Suppressor macrophage (primary cell): ENCODE measurements at places on chromosomes 12 and 14.

DNA sequence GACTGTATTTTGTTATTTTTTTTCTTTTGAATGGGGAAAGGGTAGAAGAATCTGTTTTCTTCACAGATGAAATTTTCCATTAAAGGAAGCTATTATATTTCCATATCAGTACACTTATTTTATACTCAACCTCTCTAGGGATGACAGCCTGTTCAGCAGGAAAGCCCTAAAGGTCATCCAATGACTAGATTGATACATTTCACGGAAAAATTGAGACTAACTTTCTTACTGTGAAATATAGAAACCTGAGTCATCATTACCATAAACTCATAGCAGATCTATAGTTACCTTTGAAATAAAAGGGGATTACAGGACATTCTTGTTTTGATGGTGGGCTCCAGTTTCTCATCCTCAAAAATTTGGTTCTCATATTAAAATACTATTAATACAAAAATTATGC is 36.1 kb upstream of the PTCSC3 start:
- DNase-seq: no peak

DNA sequence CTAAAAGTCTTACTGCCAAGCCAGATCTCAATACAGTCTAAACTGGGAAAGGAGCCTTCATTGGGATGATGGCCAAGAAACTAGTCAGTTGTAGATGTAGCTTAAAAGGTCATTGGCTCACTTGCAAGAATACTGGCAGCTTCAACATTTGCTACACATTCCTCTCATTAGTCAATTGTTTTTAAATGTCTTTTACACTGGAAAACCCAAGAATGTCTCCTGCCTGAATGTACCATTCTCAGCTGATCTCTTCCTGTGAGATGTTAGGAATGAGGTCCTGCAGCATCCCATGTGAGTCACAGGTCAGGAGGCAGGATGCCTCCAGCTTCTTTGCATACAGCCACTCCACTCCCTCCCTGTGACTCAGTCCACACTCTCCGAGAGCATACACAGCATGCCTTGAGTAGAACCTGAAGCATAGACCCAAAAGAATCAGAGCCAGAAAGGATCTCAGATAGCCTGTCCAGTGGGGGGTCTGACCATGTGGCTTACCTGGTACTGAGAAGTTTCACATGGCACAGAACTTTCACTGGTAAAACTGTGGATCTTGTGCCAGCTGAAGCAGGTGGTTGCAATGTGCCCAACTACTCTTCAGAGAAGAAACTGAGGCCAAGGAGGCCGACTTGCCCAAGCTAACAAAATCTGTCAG is 56.0 kb upstream of the HECTD1 start:
- DNase-seq: peak; percentile 82

GRCh38 chr12:103802586-103802886 is 38.5 kb downstream of the NT5DC3 start:
- no peak for DNase-seq

GRCh38 chr12:89861086-89861485 is 152.4 kb upstream of the ATP2B1 start:
- DNase-seq: peak; percentile 43

- no peak for DNase-seq
These were observed 12.4 kb upstream of the DPF3 start for GRCh38 chr14:72906316-72906715.

DNA sequence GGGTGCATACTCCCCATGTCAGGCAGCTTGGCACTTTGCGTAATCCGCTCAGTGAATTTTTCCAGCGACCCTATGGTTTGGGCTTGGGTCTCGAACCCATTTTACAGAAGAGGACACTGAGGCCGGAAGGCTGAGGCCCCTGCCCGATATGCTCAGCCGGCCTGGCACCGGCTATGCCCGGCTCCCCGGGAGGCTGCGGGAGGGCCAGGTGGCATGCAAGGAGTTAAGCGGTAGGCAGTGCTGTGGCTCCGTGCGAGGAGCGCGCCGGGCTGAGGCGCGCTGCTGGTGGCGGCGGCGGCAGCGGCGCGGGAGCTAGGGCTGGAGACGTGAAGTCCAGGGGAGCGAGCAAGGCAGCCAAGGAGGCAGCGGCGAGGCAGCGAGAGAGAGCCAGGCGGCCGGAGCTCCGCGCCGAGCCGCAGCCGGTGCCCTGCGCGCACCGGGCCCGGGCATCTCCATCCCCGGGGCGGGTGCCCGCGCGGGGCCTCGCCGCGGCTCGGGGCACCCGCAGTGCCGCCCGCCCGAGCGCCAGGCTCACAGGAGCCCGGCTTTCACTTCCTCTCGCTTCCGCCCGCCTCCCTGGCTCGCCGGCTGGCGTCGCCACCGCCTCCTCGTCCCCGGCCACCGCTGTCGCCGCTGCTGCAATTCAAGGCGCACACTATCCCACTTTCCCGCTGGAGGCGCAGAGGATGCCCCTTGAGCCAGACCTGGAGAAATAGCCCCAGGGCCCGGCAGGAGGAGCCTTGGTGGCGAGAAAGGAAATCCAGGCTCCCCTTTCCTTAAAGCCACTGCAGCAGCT is at the start of gene WSCD2:
Gene WSCD2 (plus strand): TSS at position 272 of the 796 bp plus-strand sequence. CDS start 66,545 bp downstream, outside the sequence.
- DNase-seq: peak; percentile 88

- peak; percentile 85 for DNase-seq
These were observed 16.5 kb downstream of the SELPLG start for GRCh38 chr12:108616941-108617858.

DNA sequence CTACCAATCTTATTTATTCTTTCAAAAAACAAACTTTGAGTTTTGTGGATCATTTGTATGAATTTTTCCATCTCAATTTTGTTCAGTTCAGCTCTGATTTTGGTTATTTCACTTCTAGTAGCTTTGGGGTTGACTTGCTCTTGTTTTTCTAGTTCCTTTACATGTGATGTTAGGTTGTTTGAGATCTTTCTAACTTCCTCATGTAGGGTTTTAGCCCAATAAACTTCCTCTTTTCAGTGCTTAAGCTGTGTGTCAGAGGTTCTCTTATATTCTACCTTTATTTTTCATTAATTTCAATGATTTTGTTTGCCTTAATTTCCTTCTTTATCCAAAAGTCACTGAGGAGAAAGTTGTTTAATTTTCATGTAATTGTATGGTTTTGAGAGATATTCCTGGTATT is 860.4 kb upstream of the FBXO33 start:
- DNase-seq: no peak

- no peak for DNase-seq
These were observed 59.6 kb downstream of the NELL2 start for GRCh38 chr12:44816446-44817017.

DNA sequence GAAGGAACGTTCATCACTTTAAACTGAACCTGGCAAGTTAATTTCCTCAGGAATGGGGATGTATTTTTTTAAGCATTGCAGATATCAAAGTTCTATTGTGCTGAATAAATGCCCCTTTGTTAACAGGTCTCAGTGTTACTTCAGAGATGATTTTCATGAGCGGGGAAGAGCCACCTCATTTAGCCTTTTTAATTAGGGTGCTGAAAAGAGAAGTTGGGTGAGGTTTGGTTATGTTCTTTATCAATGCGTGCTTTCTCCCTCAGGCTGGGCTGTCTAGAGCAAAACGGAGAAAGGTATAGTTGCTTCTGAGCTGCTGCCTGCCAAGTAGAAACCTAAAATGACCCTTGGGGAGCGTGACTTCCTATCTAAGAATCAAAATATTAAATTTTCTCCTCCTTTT is 8.0 kb upstream of the HIP1R start:
- DNase-seq: no peak

DNA sequence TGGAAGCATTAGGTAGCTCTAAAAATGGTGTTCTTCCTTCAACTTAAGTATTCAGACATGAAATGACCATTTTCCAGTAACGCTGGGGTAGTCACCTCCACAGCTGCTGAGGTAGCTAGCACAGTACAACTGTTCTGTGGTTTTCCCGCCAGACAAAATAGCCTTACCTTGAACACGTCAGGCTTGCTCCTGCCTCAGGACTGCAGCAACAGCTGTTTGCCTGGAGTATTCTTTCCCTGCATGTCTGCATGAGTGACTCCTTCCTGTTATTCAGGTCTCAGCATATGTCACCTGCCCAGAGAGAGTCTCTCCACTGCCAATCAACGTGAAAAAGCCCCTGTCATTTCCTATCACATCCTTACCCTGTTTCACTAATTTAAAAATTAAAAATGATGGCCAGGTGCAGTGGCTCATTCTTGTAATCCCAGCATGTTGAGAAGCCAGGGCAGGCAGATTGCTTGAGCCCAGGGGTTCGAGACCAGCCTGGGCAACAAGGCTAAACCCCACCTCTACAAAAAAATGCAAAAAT is 37.9 kb downstream of the WDR89 start:
- DNase-seq: no peak

GRCh38 chr14:69193721-69194120 is 2.4 kb downstream of the EXD2 start:
- no peak for DNase-seq

GRCh38 chr12:112794721-112795486 is 3.4 kb downstream of the RPH3A start:
- no peak for DNase-seq

- DNase-seq: no peak
These were observed 75.3 kb upstream of the CEP83 start for GRCh38 chr12:94534774-94535509.

- DNase-seq: no peak
These were observed 176.7 kb downstream of the NUAK1 start for GRCh38 chr12:105961821-105962671.

DNA sequence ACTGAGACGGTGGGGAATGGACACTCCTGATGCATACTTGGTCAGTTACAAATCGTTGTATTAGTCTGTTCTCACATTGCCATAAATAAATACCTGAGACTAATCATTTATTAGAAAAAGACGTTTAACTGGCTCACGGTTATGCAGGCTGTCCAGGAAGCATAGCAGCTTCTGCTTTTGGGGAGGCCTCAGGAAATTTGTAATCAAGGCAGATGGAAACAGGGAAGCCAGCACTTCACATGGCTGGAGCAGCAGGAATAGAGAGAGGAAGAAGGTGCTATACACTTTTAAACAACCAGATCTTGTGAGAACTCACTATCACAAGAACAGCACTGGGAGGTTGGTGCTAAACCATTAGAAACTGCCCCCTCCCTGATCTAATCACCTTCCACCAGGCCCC is 418.2 kb downstream of the FLRT2 start:
- DNase-seq: peak; percentile 80

DNA sequence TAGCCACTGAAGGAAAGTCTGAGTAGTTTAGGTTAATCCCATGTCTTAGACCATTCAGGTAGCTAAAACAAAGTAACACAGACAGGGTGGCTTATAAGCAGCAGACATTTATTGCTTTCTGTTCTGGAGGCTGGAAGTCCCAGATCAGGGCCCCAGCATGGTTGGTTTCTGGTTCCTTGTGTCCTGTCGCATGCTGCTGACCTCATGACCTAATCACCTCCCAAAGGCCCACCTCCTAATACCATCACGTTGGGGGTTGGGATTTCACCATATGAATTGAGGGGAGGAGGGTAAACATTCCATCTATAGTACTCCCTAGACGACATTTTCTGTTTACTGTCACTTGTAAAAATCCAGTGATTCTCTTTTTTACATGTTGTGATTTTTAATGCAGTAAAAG is 148.6 kb downstream of the FBXL14 start:
- DNase-seq: no peak

GRCh38 chr12:26130728-26131127 is 5.9 kb upstream of the BHLHE41 start:
- DNase-seq: peak; percentile 76

GRCh38 chr14:68663385-68664076 is 129.3 kb downstream of the ZFP36L1 start:
- DNase-seq: peak; percentile 82

DNA sequence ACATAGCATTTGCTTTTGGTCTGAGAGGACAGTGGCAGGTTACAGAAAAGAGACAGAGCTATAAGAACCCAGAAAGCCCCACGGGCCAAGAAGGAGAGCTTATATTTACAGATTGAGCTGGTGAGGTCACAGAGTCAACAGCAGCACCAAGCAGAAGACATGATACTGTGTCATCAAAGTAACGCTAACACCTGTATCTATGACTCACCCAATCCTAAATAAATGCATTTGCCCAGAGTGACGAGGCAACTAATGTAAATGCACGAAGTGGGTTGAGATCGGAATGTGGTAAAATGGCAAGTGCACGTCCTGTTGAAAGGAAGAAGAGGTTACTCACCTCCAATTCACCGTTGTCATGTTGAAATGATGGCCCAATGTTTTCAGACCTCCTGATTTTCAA is 6.7 kb upstream of the CD163L1 start:
- DNase-seq: no peak

DNA sequence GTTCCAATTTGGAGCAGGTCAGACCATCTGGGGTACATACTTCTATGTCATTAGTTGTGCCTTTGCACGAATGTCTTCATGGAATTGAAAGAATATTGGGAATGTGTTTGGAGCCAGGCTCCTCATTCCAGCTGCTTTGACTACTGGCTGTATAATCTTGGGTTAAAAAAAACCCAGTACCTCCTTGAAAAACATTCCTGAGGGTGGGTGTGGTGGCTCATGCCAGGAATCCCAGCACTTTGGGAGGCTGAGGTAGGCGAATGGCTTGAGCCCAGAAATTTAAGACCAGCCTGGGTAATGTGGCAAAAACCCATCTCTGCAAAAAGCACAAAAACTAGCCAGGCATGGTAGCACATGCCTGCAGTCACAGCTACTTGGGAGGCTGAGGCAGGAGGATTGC is 125.6 kb downstream of the TTC8 start:
- DNase-seq: no peak
